ENCODE measurements at places on chromosomes 12 and 14.

DNA sequence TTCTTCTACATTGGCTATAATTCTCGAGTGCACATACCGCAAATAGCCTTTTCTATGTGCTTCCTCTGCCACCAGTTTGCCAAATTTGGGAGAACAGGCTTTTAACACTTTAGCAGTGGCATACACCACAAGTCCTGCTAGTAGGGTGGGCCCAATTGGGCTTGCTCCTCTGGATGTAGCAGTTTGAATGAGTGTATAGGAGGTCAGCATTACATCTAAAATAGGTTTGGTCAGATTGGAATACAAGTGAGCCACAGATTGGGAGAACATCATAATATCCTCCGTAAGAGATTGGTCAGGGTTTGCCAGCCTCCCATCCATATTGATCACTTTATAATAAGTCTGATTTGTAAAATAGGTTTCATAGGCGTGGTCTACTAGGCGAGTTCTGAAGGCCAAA is 902 bp downstream of the ABCD2 start:
- DNase-seq, result no peak

DNA sequence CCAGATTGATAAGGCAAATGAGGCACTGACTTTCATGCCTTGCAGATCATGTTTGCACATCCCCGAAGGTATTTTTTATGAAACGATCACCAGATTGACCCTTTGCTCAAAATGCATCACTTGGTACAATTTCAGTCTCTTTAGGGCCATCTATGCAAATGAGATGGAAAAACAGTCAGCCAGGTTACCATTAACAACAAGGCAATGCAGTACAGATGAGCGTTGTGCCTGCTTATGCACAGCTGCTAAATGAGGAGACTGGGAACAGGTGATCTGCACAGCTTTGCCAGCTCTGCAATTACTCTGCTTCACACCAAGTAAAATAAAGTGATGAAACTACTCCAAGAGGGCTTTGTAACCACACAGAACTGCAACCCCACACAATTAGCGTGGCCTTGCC is 26.1 kb upstream of the PLEKHG7 start:
- DNase-seq, result no peak

GRCh38 chr14:26286081-26286912 is 311.5 kb downstream of the NOVA1 start:
- no peak for DNase-seq

GRCh38 chr12:113095405-113095804 is 38.9 kb downstream of the DTX1 start:
- DNase-seq, result no peak

DNA sequence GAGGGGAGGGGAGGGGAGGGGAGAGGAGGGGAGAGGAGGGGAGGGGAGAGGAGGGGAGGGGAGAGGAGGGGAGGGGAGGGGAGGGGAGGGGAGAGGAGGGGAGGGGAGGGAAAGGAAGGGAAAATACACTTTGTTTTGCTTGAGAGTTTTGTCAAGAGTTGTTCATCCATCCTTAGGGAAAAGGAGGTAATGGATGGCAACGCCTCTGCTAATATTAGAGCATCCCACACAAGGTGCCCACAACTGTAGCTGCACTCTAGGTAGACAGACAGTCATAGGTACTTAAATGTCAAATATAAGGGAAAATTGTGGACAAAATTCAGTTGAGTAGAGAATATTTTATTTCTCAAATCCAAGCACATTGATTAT is 2.5 kb upstream of the SSH1 start:
- DNase-seq, result no peak

GRCh38 chr12:43861840-43862150 is 25.9 kb downstream of the TMEM117 start:
- DNase-seq, result no peak

DNA sequence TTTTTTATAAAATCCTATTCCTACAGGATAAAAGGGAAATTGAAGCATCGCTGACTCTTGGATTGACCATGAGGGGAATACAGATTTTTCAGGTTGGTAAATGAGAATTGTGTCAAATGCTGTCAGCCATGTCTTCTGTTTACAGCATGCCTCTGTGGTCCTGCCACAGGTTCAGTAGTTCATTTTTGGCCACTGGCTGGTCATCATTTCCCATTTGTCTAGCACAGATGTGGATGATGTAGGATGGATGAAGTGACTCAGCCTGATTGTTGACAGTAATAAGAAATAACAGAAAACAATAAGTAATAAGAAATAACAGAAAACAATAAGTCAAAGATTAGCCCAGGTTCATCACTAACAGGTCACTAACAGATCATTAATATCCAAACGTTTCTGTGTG is 59.8 kb downstream of the FRMD6 start:
- no peak for DNase-seq

GRCh38 chr12:132158677-132159554 is 14.7 kb downstream of the NOC4L start:
- no peak for DNase-seq

GRCh38 chr12:49696723-49697122 is 10.5 kb downstream of the FMNL3 start:
- no peak for DNase-seq

DNA sequence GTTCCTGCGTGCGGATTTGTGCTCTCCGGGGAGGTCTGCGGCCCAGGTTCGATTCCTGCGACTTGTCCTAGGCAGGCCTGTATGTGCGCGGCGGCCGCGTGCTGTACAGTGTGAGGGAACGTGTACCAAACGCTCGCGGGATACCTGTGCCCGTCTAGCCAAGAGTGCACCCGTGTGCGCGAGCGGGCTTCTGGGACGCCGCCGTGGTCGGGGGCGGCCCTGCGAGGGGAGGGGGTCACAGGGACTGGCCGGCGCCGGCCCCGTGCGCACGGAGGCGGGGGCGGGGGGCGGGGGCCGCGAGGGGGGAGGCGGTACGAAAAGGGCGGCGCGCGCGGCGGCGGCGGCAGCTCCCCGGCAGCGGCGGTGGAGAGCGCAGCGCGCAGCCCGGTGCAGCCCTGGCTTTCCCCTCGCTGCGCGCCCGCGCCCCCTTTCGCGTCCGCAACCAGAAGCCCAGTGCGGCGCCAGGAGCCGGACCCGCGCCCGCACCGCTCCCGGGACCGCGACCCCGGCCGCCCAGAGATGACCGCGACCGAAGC is at the start of gene DLK1:
Gene DLK1, plus strand, starts transcription at position 343 of the 536 bp plus-strand sequence. Its CDS starts 177 bp downstream, at position 520.
- no peak for DNase-seq

DNA sequence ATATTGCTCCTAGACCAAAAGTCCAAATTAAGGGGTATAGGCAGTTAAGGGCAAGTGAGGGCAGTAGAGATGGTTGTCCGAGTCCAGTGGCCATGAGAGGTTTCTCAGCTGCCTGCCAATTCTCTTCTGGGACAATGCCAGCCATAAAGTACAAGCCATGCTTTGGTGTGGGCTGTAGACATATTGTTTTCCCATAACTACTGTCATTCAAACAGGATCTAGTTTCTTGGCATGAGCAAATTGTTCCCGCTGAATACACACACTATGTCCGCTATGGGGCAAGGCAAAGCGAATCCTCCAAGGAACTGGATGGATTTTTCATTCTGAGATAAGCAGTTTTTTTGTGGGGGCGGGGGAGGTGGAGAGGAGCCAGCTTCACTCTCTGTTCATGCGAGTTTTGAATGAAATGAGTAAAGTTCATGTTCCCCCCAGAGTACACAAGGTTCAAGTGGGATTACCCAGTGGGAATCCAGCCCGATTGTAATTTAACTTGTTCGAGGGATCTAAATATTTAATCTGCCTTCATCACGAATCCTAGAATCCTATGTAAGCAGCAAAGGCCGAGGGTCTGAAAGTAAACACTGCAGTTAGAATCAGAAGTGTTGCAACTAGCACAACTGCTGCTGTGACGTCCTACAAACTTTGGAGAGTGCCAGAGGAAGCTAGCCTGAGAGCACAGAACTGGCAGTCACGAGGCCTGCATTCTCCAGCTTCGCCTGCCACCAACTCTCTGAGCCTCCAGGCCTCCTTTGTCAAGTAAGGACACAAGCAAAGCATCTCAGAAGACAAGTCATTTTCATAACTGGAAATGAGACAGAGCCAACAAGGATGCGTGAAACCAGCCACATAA is 137.0 kb downstream of the CRADD start:
- DNase-seq, result no peak

- no peak for DNase-seq
Observed at GRCh38 chr12:120698665-120699064, 11.6 kb upstream of the UNC119B start.

DNA sequence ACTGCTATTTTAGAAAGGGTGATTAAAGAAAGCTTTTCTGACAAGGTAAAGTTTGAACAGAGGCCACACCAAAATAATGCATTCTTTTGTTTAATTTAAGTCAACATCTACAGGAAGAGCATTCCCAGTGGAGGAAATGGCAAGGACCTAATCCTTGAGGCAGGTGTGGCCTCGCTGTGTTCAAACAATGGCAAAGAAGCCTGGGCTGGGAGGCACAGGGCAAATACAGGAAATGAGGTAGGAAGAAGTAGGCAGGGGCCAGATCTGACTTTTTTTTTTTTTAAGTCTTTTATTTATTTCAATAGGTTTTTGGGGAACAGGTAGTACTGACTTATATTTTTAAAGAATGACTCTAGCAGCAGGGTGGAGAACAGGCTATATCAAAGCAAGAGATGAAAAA is 53.5 kb downstream of the ARMH4 start:
- no peak for DNase-seq

- DNase-seq, result no peak
Observed at GRCh38 chr12:45050751-45051571, at the start of gene DBX2. DBX2 (minus strand) TSS chr12:45051099; CDS start chr12:45050927, 172 bp downstream.
